Lower leg skin (tissue), 4 donors: ENCODE measurements at places on chromosomes 16 and 17. TPM values are rescaled to one million over a fixed set of nuclear protein-coding genes. Genes with fewer than 3 reads are reported as not detected.

SPNS3 gene
- total RNA-seq = 0.56 TPM

MEOX1 gene
- total RNA-seq = 7.9 TPM

EPN3 gene
- total RNA-seq = 130 TPM

CCL4L2 gene
- not detected for total RNA-seq

GLP2R gene
- total RNA-seq = not detected

KRT9 gene
- total RNA-seq = 0.47 TPM

PRDM7 gene
- total RNA-seq = not detected
